ENCODE measurements at places on chromosomes 12 and 14.

- DNase-seq = no peak
Observed at GRCh38 chr14:103716091-103716801, 636 bp downstream of the ZFYVE21 start.

DNA sequence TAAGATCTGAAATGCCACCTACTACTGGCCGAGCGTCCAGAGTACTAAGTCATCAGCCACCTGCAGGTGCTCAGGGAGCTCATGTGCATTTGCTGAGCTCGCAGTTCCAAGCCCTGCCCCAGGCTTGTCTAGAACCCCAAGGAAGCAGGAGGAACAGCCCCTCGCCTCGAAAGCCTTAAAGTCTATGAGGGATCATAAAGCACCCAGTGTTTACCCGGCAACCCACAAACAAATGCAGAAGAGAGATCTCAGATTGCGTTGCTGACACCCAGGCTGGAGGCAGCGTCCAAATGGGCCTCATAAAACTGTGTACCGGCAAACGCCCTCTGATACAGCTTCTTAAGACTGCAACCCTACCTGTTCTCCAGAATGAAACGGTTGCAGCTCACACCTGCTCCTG, 6.8 kb downstream of the KDM2B start:
- DNase-seq = no peak

- no peak for DNase-seq
Observed at GRCh38 chr12:31586728-31587127, 4.2 kb downstream of the DENND5B start.

DNA sequence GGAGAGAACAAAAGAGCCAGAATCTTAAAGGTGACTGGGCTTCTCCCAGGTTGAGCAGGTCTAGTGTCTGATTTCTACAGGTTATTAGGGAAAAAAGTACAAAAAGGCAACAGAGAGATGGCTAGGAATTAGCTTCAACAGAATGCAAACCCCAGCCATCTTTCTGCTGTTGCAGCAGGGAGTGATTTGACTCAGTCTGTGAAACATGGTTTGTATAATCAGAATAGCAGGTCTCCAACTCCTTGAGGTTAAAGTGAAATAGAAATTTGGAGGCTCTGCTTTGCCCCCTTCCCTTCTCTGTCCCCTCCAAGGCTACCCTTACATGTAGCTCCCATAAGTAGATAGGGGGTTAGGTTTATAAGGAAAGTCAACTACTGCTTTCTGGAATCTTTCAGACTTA, 105.8 kb downstream of the AKAP6 start:
- no peak for DNase-seq

GRCh38 chr14:20144820-20145219, 6.2 kb downstream of the OR4N5 start:
- DNase-seq = no peak

- DNase-seq = no peak
Observed at GRCh38 chr12:50365709-50366406, 30.6 kb downstream of the FAM186A start.

- DNase-seq = peak; percentile 38
Observed at GRCh38 chr12:85413266-85413665, 133.2 kb downstream of the ALX1 start.

- peak; percentile 99 for DNase-seq
Observed at GRCh38 chr12:49322708-49323523, at the start of gene TROAP. Gene TROAP, plus strand, starts transcription at chr12:49323255. Its CDS starts 354 bp downstream, at chr12:49323609.

DNA sequence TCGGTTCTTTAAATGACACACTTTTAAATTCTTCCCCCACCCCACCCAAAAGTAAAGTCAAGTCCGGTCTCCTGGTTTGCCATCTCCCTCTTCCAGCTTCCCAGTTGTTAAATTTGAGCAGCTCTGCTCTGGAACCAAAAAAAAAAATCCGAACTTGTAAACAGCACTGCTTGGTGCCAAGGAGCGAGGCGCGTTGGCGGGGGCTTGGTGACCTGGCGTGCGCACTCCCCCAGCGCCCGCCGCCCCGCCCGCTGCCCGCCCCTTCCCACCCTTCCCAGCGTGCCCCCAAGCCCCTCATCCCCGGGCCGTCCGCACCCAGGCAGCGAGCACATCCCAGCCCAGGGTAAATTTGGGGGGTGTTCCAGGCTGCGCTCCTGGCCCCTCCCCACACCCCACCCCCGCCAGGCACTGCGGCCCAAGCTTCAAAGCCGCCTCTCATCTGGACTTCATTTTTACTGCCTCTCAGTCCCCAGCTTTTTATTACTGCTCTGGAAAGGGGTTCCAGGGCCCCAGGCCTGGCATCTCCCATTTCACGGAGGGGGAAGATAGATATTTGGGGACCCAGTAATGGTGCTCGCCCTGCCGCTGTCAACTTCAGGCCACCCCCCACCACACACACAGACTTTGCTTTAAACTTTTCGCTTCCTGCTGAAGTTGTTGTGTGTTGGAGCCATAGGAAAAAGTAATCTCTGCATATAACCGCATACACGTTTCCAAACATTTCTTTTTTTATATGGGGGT, 11.7 kb upstream of the ITGB7 start:
- no peak for DNase-seq

DNA sequence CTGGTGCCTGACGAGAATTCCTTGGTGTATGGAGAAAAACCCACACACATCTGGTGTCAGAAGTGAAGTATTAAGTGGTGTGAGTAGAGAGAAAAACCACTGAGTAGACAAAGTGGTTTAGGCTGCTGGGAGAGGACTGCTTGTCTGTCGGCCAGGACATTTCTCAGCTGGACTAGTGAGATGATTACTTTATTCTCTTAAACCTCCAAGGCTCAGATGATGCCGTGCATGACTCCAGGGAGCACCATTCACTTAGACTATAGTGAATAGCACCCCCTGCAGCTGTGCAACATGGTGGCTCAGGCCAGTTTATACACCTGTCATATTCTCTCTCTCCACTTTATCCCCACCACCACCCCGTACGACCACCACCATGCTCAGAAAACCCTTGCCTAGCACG, 28.5 kb upstream of the NFYB start:
- no peak for DNase-seq

GRCh38 chr12:64320611-64321010, 69.9 kb downstream of the C12orf56 start:
- DNase-seq = no peak

GRCh38 chr12:47377414-47378221, 297.9 kb upstream of the AMIGO2 start:
- peak; percentile 91 for DNase-seq

GRCh38 chr12:105552056-105552455, 221.6 kb downstream of the C12orf75 start:
- no peak for DNase-seq

DNA sequence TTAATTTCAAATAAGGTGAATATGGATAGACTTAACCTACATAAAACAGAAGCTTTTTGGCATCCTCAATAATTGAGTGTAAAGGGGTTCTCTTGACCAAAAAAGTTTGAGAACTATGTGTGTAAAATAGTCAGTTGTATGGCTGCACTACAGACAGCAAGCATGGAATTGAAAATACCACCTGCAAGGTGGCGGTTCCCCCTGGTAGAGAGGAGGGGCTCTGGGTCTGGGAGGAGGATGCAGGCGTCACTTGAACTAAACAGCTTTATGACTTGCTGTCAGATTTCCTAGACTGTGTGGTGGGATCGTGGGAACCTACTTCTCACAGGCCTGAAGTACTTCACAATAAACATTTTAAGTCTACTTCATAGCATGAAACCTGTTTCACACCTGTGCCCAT, 6.3 kb downstream of the EVL start:
- DNase-seq = no peak

- no peak for DNase-seq
Observed at GRCh38 chr12:47237751-47238211, 158.0 kb upstream of the AMIGO2 start.

- DNase-seq = peak; percentile 81
Observed at GRCh38 chr14:97107080-97107479, 309.9 kb downstream of the VRK1 start.

GRCh38 chr12:120231316-120232011, 30.6 kb upstream of the RPLP0 start:
- peak; percentile 97 for DNase-seq

DNA sequence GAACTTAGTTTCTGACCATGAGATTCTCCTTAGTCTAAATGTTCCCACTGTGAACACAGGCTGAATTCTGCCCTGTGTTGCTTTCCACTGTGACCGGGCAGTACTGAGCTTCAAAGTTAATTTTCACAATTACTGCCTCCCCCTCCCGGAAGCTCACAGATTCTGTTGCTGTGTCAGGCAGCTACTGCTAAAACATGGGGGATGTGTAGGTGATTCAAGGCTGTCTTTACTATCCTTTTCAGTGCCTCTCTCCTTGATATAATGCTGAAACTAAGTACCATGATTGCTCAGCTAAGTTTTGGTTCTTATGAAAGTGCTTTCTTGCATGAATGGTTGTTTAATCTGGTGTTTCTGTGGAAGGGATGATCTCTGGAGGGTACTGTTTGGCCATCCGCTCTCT, 428.3 kb upstream of the NOVA1 start:
- no peak for DNase-seq

GRCh38 chr14:77314043-77314442, 6.6 kb downstream of the POMT2 start:
- peak; percentile 78 for DNase-seq

DNA sequence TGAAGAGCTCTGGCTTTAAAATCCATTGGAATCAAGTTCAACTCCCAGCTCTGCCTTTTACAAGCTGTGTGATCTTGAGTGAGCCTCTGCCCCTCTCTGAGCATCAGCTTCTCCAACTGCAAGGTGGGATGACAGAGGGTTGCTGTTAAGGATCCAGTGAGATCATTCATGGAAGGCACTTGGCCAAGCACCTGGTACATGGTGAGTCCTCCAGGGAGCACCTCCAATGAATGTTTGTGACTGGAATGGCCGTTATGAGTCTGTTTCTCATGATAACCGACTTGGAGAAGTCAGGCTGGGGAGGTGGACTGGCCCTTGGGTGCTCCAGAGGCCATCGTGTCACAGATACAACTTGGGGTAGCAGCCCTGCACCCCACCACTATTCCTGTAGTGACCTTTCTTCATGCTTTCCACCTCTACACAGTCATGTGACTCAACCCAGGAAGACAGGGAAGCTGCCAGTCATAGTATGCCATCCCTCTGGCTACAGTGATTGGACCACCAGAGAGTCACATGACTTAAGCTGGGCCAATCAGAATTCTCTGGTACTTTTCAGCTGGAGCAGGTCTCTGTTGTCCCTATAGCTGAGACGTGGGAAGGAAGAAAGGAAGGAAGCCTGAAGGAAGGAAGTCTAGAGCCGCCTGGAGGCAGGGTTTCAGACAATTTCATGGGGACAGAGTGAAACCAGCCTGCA, 146.5 kb upstream of the MYL2 start:
- DNase-seq = peak; percentile 47

DNA sequence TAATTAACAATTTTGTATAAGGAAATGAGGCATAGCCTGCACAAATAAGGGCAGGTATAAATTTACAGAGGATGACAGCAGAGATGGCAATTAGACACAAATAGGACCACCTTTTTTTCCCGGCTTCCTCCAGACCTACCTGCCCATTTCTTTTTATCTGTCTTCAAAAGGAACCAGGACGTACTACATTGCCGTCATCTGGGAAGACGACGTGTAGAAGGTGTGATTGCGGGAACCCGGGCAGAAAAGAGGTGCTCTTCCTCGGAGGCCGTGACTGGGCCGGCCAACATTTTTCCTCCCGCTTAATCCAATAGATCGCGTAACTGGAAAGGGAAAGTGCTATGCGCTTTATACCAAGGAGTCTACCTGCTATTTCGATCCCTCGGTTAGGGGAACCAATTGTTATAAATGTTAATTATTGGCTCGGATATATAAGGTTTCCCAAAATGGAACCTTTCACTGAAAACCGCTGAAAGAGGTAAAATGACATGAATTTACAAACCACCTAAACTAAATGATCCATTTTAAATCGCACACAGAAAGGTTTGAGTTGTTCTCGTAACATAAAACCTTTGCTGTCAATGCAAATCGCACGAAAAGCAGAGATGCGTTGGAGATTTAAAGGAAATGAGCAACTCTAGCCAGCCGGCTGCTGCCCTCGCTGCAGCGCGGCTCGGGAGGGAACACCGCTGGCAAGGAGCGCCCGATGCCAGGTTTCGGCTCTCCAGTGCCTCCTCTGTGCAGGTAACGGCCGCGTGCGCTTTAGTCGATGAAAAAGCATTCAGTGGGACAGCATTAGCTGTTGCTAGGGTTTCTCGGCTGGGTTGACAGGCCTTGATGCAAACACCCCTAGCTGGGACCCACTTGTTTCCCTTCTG, 2.8 kb upstream of the SIX1 start:
- DNase-seq = no peak

DNA sequence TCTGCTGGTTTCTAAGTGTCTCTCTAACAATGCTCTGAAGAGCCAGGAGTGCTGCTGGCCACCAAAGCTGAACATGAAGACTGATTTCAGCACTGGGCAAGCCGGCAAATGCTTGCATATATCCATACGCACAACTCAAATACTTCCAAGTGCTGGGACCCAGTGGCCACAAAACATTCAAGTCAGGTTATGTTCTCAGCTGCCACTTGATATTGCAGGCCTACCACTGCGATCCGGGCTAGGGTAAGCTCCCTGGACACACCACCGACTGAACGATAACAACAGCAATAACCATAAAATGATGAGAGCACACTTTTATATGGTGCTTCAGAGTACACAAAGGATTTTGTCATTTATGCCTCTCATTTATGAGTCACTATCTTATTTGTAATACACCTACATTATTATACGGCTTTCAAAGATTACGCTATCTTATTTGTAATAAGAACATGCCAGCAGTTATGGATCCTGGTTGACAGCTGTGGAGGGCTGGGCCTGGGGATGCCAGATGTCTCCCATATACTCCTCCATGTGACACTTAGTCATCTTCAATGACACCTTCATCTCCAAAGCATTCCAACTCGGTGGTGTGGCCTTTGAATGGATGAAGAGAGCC, 35.5 kb downstream of the CRACR2A start:
- DNase-seq = no peak

GRCh38 chr12:120762086-120762485, 36.5 kb downstream of the ACADS start:
- no peak for DNase-seq

DNA sequence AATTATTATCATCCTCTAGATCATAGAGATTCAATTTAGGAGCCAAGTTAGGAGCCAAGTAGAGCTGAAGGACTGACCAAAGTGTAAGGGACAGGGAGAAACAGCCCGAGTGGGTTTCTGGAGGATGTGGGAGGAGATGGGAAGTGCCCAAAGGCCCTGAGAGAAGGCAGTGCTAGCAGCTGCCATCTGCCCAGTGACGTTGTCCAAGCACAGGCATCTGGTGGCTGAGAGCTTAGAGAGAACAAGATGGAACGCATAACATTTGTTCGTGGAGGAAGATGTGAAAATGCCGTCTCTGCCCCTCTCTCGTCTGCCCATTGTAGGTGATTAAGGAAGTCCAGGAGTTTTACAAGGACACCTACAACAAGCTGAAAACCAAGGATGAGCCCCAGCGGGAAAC, 34.7 kb downstream of the CD9 start:
- DNase-seq = no peak
